CD8-positive, alpha-beta memory T cell (primary cell): ENCODE measurements at places on chromosomes 2 and 18.

GRCh38 chr18:75016025-75016717, 192.8 kb downstream of the PTGR3 start:
- no peak for DNase-seq

DNA sequence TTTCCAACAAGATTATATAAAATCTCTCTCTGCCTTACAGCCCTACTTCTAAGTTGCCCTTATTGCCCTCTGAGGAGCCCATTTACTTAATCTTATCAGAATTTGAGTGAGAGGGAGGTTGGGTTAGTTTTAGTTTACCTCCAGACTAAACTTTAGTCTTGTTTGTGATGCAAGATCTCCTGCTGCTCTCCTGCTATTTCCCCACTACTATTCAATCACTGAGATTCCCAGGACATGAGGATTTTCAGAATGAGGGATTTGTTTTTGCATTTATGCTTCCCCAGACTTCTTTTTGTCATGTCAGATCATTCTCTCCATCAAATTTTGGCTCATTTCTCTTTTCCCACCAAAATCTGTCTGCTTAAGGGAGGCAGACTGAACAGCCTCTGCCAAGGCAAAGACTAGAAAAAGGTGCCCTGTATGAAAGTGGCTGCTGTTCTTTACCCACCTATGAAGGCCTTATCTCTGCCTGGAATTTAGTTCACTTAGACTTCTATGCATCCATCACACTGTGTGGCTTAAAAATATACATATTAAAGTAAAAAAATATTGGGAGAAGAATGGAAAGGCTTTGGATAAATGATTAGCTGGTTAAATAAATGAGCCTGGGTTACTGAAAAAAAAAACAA, 401.3 kb downstream of the PID1 start:
- no peak for DNase-seq

DNA sequence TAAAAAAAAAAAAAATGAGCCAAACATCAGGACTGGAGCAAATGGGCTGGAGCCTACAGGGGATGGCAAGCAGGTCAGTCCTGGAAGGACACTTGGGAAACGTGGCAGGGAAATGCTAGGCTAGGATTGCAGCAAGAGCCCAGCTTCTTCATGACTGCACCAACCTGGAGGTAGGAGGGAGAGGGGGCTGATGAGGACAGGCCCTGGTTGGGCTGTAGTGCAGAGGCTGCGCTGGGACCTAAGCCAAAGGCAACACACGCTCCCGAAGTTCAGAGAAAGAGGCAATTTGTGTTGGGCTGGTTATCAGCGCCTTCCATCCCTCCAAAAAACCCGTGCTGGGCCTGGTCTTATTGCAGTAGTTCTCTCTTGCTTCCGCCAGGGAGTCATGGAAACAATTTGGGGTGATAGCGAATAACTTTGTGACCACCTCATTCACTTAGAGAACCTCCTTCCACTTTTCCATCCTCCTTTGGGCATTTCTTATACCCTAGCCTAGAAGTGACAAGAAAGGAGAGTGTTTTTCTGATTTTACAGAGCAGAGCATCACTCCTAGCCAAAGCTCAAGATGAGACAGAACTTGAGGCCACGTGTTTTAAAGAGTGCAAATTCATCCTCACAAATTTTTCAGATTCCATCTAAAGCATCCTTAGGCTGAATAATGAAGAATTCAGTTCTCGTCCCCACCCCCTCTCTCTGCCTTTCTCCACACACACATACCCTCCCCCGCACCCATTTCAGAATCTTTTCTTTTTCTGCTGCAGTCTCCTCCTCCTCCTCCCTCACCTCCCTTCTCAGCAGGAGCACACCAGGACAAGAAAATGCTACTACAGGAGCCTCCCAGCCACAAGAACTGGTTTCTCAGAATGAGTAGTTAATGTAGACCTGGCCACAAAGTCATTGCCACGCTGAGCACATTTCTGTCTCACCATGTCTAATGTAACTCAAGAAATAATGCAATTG, 82.5 kb upstream of the STPG4 start:
- DNase-seq = no peak

DNA sequence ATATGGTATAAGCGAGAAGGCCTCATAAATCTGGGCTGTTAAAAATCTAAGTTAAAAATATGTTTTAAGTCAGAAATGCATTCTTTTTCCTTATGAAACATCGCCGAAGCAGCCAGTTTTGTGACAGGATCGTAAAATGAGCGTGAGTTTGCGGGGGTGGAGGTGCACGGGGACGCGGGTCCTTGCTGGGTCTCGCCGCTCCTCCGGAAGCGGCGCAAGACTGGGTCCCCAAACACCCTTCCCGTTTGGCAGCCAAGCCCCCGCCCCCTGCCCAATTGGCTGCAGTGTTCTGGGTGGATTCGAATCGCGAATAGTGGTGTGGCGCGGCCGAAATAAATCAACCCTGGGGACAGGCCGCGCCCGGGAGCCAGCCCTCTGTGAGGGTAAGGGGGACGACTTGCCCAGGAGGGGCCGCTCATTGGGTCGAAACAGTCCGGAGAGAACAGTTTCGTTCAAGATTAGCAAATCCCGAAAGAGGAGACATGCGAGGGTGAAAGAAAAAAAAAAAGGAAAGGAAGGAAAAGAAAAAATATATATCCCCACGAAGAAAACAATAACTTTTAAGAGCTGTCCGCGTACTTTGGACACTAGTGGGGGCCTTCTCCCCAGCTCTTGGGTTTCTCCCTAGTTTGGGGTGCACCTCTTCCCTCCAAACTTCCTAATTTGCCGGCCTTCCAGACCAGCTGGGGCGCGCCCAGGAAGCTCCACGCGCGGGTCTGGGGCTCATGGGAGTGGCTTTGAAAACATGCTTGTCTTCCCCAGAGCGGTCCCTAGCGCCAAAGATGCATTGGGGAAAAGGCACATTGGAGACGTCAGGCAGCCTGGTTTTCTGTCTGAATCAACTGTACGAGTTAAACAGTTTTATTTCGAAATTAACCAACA, 3.1 kb upstream of the GATA6 start:
- DNase-seq = no peak

- no peak for DNase-seq
Observed at GRCh38 chr2:238790126-238790832, 57.6 kb upstream of the TWIST2 start.

DNA sequence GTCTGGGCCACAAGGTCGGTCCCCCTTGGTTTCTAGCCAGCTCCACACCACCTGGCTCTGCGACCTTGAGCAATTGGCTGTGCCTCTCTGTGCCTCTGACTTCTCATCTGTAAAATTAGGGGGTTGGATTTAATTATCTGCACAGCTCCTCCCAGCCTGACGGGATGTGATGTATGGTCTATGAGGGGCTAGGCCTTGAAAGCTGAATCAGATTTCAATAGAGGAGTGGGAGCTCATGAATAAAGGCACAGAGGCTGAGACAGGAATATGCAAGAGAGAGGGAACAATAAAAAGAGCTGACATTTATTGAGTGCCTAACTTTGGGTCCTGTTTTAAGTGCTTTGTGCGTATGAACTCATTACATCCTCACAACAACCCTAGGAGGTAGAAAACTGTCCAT, 104.7 kb downstream of the ALK start:
- no peak for DNase-seq

DNA sequence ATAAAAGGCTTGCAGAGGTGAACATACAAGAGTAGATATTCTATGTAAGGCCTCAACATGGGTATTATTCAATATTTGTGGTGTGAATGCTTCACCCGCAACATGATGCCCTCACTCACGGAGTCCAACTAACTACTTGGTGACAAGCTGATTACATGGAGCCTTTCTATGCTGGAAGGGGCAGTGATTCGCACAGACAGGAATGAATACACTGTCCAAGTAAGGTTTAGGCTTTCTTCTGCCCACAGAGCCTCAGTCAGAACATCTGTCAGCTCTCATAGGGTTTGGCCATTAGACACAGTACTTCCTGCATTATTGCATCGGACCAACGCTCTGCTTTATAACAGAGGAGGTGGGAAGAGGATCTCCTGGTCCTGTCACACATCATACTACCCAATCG, 80.3 kb upstream of the SLC35G4 start:
- DNase-seq = no peak

DNA sequence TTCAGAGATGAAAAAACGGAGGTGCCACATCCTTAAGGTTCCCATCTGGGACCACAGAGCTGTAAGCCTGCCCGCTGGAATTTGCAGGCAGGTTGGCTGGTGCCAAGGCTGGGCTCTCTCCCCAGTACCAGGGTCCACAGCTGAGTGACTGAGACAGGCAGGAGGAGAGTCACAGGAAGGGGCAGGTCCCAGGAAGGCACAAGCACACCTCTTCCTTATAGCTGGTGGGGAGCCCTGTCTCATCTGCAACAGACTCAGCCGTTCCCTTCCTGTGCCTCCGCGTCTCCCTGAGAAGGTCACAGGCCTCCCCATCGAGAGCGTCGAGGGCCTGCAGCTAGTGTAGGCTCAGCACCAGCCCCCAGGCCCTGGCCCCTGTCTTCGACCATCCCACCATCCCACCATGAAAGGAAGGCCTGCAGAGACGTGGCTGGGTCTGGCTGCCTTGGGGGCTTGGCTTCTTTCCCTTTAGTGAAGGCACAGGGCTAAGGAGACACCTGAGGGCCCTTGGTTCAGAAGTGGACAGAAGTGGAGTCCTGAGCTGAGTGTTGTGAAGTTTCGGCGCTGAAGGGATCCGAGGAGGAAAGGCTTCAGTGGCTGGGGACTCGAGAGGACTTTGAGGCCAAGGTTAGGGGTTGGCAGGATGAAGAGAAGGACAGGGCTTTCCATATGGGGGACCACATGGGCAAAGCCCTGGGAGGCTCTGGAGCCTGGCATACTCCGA, 26.8 kb downstream of the GLI2 start:
- no peak for DNase-seq

DNA sequence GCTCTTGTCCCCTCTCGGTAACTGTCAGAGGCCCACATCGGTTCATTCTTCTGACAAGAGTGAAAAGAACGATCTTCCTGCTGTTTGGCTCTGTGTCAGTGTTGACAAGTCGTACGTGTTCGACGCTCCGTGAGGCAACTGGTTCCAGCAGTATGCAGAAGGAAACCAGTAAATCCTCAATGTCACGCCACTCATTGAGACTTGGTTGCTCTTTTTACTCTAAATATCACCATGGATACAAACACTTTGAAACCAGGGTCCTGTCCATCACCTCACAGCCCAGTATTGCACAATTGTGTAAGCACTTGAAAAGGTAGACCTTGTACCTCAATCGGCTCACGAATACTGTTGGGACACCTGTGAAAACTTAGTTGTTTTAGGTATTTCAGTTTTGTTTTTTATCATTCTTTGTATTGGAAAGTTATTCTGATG, 136.4 kb downstream of the ZNF407 start:
- no peak for DNase-seq

- DNase-seq = no peak
Observed at GRCh38 chr2:218960309-218961165, 1.1 kb downstream of the CDK5R2 start.

- DNase-seq = peak; percentile 77
Observed at GRCh38 chr2:96839293-96839874, 4.4 kb downstream of the ANKRD23 start.

- no peak for DNase-seq
Observed at GRCh38 chr18:3919396-3920061, 469.6 kb downstream of the TGIF1 start.

GRCh38 chr2:146444987-146445386, 1399.8 kb upstream of the ACVR2A start:
- DNase-seq = no peak

- DNase-seq = no peak
Observed at GRCh38 chr2:25372405-25373268, 30.9 kb upstream of the DNMT3A start.

DNA sequence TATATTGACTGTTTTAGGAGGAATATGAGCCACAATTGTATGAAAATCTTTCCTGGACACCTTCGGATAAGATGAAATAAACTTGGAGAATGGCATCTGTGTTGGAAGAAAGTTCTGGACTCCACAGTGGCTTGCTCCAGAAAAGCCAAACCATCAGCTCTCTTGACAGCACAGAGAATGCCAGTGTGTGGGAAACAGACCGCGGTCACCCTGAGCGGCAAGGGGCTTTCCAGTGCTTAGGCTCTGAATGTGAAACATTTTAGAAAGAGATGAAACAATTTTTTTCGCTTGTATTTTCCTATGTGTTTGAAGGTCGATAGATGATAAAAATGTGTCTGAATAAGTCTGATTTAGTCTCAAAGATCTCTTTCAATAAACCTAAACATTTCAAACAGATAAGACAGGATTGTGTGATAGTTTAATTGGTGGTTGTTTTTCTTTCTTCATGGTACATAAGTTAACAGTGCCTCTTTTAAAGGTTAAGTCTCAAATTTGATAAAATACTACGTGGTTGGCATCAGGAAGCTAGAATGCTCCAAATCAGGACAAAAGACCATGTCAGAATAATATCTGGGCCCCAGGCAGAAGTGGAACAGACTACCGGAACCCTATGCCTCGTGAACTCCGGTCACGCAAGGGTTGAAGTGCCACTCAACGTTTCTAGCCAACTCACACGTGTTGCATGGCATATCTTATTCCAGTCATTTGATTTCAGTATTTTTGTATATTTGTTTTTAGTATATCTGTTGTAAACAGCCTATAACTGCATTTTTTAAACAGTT, 28.9 kb downstream of the PTGR3 start:
- no peak for DNase-seq

DNA sequence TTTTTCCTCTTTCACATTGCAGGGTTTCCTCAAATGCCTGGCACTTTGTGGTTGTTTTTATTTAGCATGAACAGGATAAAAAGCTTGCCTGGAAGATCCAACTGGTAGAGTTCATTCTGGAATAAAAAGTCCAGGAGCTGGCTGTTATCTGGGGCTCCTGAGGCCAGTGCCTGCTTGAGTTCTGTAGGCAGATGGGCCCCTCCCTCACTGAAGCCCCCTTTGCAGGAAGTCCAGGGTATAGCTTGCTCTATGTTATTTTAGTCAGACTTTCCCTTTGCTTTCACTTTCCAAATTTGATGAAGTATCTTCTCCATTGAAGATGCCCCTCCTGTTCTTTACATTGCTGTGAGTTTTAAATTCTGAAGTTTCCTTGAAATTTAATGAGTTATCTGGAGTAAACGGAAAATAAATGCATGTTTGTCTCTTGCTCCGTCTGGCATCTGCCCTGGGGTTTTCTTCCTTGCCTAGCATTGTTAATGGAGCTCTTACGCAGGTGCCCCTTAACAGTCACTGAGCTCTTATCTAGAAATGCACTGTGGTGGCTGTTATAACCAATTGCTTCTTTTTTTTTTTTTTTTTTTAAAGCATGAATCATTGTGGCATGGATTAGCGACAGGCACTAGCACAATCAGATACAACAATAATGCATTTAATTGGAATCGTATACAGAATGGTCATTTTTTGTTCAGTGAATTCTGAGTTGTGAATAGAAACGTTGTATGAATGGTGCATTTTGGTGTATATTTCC, 27.0 kb upstream of the LPIN1 start:
- no peak for DNase-seq

GRCh38 chr2:69059731-69060290, 46.8 kb downstream of the ANTXR1 start:
- DNase-seq = no peak

GRCh38 chr18:73824671-73825070, 323.0 kb downstream of the FBXO15 start:
- DNase-seq = no peak
